ENCODE measurements at places on chromosomes 2 and 18.

- DNase-seq = peak; percentile 89
Observed at GRCh38 chr2:43773876-43774613, at the start of gene DYNC2LI1. TSS of gene DYNC2LI1 (plus strand) at chr2:43774039. CDS start at chr2:43774139, 100 bp downstream.

DNA sequence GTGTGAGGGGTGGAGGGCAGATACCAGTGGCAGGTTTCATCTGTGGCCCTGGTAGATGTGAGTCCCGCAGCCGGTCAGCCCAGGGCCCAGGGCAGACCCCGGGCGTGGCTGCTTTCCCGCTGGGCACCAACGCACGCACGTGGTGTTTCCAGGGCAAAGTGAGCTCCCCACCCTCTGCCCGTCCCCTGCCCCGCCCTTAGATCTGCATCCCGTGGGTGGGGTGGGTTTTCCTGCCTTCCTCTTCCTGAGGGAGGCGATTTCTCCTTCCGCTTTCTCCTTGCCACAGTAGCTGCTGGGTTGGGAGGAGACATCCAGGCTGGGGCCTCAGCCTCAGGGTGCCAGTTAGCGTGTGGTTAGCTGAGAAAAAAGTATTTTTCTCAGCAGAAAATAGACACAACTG is 49.6 kb downstream of the ODC1 start:
- no peak for DNase-seq

DNA sequence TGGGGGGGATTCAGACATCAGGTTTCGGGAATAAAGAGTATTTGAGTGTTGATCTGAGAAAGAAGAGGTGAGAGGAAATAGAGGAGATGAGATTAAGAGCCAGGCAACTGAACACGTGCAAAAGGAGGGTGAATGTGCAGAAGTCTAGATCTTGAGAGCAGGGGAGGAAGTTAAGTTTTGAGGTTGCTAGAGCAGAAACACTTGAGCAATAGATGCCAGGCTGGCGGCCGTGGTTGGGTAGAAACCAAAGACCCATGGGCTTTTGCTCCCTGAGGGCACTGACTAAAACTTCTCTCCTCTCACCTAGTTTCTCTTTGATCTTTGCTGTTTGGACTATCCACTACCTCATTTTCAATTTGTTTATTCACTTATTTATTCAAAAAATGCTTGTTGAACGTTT is 116.0 kb downstream of the CDC42EP3 start:
- DNase-seq = no peak

GRCh38 chr2:66283787-66284186 is 151.1 kb upstream of the MEIS1 start:
- DNase-seq = no peak

DNA sequence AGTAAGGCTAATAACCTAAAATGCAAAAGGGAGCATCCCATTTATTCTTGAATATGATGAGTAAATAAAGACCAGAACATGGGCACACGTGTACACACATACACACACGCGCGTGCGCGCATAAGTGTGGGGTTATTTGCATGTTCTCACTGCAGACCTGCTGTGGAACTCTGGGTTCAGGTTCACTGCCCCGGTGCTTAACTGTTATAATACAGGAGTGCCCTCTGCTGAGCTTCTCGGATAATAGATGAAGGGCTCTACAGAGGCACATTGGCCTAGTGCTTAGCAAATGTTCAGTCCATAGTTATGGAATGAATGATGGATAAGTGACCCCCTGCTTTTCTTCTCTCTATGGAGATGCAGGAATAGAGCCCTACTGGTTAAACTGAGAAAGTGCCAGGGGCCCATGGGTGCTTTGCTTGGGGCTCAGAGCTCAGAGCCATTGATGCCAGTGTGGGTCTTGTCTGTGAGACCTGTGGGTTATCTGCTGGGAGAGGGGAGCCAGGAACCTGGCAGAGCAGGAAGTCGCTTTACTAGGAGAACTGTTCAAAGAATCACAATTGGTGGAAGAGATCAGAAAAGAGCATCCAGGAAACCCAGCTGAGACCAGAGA is 3.6 kb upstream of the ARL4C start:
- DNase-seq = peak; percentile 50

DNA sequence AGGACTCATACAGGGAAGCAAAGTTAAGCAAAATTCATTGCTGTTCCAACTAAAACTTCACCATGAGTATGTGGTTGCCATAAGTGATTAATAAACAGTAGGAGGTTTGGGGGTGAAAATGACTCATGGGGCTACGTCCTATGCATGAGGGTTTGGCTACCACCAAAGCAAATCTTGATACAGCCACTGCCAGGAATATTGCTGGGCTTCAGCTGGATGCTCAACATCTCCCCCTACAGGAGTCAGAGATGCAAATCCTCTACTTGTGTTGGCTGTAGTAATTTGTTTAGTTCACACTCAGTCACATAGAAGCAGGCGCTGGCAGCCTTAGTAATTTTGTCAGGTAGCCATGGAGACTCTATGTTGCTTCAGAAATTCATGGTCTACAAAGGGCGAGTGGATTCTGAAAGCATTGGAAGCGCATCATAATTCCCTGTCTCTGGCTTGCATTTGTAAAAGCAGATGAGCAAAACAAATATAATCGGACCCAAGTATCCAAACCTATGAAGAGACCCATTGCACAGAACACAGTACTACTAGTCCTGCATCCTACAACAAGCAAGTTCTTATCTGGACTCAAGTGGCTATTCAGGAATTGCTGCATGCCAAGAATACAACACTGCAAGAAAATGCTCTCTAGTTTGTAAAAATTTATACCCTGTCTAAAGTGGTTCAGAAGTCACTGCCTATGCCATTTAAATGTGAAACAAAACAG is 76.0 kb downstream of the CD28 start:
- DNase-seq = no peak

GRCh38 chr2:75053484-75054112 is 95.2 kb downstream of the POLE4 start:
- peak; percentile 23 for DNase-seq

DNA sequence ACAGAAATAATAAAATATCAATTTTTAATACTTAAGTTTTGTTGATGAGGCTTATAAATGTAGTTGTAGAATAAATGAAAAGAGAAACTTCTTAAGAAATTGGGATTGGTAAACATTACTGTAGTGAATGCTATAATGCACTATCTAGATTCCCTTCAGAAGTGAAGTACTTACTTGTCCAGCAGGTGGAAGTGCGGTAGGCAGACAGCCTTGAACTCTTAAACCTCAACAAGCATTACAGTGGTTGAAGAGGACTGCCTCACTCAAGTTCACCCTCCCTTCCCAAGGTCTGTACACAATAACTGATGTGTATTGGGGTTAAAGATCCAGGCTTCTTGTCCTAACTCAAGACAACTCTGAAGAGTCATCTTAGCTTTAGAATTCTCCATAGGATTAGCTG is 931.0 kb upstream of the LRRTM1 start:
- DNase-seq = no peak

GRCh38 chr2:161870401-161870930 is 203.5 kb downstream of the DPP4 start:
- no peak for DNase-seq
